A172 (cell line): ENCODE measurements at places on chromosomes 7 and 10.

GRCh38 chr7:155862123-155862892, 50.0 kb upstream of the SHH start:
- DNase-seq = no peak

- DNase-seq = no peak
These were observed 189.2 kb downstream of the PLPP4 start for GRCh38 chr10:120646159-120646732.

- DNase-seq = no peak
These were observed 16.3 kb upstream of the DKK1 start for GRCh38 chr10:52297747-52298146.

DNA sequence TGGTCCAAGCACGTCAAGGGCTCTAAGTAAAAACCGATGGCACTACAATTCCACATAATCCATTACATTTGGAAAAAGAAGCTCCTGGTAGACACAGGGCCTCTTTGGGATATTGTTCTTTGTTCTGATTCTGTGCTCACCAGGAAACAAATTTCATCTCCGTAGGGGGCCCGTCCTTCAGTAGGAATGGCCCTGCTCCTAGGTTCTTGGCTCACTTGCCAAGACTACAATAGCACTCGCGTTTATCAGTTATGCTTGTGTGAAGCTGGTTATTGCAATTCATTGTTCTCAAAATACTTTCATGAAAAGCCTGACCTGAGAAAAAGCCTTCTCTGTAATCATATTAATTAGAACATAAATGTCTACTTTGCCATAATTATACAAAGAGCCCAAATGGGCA, 10.3 kb upstream of the ZC3HAV1L start:
- DNase-seq = no peak

DNA sequence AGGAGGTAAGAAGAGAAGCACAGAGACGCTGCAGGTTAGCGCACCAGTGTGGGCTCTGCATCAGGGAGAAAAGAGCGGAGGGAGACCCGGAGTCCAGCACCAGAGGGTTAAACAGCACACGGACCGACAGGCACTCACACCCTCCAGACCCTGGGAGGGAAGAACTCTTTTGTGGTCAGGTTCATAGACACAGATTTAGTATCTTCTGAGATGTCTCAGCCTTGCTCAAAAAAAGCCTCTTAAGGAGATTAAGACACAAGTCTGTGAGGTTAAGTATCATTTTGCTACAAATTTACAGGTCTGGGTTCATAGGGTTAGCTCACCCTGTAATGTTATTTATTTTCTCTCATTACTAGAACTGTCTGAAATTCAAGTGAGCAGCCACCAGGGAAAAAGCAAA, 16.8 kb upstream of the NDST2 start:
- peak; percentile 31 for DNase-seq

GRCh38 chr7:372546-372931, 82.6 kb downstream of the FOXL3 start:
- no peak for DNase-seq

DNA sequence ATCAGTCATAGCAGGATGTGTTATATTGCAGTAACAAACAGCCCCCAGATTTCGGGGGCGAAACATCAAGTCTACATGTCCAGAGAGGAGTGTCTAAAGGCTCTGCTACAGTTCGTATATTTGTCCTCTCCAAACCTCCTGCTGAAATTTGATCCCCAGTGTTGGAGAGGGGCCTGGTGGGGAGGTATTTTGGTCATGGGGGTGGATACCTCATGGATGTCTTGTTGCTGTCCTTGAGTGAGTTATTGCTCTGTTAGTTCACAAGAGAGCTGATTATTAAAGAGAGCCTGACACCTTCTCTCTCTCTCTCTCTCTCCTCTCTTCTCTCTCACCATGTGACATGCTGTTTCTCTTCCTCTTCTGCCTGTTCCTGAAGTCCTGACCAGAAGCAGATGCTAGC, 343.7 kb downstream of the TCERG1L start:
- no peak for DNase-seq

DNA sequence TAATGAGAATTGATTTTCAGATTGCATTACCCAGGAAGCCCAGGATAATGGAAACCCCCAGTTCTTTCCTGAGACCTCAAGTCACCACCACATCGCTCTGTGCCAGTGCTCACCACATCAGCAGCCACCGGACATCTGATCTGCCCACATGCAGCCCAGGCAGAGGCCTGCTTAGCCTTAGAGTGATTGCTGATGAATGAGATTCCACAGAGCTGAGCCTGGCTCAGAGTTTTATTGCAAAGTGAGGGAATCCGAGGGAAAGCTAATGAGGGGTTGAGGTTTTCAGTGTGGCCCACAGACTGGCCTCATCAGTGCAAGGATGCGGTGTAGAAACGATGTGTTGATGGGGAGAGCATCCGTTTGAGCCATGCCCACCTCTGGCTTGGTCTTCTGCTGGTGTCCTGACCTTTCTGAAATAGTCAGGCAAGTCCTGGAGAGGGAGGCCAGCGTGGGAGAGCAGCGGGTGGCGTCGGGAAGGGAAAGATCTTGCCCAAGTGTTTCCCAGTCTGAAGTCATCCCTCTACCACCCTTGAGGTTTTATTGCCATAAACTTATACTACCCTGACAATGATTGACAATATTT, 120.3 kb downstream of the ITIH5 start:
- DNase-seq = no peak

GRCh38 chr10:7967035-7967434, 87.5 kb upstream of the GATA3 start:
- DNase-seq = no peak

GRCh38 chr10:11381511-11381910, 229.9 kb downstream of the USP6NL start:
- no peak for DNase-seq

DNA sequence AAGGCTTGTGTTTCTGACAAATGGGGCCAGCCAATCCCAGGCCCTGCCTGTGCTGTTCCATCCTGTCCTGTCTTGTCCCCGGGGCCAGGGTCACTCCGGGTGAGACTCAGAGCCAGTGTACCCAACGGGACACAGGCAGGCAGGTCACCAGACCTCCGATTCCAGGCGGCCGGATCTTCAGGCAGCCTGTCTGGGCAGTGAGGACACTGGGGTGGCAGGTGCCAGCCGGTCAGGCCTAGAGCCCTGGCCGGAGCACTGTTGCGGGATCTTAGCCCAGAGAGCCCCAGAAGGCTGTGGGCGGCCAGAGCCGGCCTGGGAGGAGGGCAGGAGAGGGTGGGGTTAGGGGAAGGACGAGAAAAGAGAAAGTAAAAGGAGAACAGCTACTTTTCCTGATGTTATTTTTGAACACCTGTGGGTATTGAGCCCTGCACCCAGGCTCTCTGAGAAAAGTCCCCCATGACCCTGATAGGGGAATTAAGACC, 134.3 kb upstream of the TNRC18 start:
- DNase-seq = peak; percentile 59

DNA sequence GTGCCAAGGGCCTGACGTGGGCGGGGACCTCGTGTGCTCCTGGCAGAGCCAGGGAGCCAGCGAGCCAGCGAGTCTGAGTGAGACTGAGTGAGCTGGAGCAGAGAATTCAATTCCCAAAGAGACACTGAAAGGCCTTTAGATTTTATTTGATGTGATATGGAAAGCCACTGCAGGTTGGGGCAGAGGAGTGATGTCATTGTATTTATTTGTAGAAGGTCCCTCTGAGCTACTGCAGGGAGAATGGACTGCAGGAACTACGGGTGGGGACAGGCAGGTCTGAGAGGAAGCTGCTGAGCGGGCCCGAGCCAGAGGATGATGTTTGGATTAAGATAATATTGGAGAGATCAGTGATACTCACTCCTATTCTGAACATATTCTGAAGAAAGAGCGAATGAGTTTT, 445.8 kb upstream of the ANKRD30A start:
- DNase-seq = no peak

GRCh38 chr7:80088705-80089104, 45.9 kb upstream of the GNAI1 start:
- DNase-seq = no peak

DNA sequence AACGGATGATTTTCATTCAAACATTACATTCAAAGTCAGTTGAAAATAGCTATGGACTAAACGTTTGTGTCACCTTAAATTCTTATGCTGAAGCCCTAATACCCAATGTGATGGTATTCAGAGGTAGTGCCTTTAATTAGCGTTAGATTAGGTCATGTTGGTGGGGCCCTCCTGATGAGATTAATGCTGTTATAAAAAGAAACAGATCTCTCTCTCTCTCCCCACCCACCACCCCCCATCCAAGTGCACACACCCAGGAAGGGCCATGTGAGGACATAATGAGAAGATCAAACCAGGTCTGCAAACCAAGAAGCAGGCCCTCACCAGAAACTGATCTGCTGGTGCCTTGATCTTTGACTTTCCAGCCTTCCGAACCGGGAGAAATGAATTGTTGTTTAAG, 44.2 kb downstream of the ZNF438 start:
- DNase-seq = no peak

DNA sequence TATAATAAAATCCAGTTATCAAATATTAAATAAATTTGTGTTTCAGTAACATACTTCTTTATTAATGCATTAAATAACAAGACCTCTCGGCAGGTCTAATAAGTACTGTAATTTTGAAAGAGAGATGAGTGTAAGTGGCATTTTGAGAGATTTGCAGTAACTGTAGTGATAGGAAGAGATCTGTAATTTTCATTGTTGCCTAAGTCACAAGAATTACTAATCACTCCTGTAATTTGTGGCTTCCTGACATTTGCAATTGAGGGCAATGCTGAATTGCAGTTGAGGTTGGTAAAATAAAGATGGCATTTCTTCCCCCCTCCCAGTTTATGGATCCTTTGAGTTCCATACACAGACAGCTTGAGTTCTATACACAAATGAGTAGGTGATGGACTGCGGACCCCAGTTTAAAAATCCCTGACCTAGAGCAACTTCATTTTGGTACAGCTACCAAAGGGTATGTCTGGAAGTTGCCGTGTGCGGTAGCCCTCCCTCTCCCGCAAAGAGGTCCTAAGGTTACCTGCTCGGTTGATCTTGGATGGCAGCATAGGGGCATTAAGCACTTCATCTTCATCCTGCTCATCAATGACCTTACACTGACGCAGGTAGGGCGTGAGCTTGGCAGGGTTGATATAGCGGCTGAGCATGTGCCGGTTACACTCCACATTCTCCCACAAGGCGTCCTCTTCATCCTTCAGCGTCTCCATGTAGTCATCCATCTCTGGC, 96.4 kb downstream of the CARD11 start:
- no peak for DNase-seq

GRCh38 chr7:157693521-157694375, 356.9 kb downstream of the DNAJB6 start:
- no peak for DNase-seq

- no peak for DNase-seq
These were observed 16.1 kb downstream of the CALU start for GRCh38 chr7:128755075-128755818.

DNA sequence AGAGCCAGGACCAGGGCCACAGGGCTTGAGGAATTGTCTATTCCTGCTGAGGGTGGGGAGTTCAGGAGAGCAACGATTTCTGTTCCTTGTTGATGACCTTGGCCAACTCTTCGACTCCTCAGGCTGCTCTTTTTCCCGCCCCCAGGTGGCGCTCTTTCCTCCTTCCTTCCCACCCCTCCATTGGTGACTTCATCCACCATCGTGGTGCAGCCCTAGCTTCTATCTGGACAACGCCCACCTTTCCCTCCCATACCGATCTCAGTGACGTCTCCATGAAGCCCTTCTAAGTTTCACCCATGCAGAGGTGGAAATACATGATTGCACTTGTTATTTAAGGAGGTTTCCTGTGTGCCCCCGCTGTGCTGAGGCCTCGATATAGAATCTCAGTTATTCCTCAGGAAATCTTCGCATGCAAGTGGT, 22.1 kb upstream of the CARD11 start:
- peak; percentile 55 for DNase-seq

DNA sequence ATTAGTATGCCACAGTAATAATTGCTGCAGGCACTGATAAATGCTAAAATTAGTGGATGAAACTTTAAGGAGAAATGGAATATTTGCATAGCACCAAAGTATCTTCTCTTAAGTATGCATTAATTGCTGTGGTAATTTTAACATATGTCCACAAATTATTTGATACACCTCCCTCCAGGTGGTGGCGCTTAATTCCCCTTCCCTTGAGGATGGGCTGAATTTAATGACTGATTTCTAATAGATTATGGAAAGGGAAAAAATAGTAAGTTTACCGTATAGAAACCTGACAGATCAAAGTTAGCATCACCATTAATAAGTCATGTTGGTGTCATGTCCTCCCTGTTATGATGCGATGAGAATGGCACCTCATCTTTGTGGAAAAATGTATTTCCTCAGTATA, 519.2 kb downstream of the TFEC start:
- no peak for DNase-seq

GRCh38 chr7:90660819-90661218, 64.7 kb downstream of the CDK14 start:
- no peak for DNase-seq

- no peak for DNase-seq
These were observed 7.5 kb downstream of the CEP41 start for GRCh38 chr7:130433301-130433700.

GRCh38 chr10:85641479-85642009, 725.1 kb downstream of the GRID1 start:
- DNase-seq = peak; percentile 64

DNA sequence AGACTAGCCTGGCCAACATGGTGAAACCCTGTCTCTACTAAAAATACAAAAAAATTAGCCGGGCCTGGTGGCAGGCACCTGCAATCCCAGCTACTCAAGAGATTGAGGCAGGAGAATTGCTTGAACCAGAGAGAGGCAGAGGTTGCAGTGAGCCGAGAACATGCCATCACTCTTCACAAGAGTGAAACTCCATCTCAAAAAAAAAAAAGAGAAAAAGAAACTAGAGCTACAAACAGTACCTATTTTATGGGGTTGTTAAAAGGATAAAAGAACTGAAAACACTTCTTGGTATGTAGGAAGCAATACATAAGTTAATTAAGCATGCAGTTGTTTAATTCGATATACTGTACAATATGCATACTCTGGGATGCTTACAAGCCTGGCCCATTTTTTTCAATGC, 216.9 kb downstream of the SORCS1 start:
- no peak for DNase-seq

- no peak for DNase-seq
These were observed 44.8 kb upstream of the KCNIP2 start for GRCh38 chr10:101888251-101888949.

DNA sequence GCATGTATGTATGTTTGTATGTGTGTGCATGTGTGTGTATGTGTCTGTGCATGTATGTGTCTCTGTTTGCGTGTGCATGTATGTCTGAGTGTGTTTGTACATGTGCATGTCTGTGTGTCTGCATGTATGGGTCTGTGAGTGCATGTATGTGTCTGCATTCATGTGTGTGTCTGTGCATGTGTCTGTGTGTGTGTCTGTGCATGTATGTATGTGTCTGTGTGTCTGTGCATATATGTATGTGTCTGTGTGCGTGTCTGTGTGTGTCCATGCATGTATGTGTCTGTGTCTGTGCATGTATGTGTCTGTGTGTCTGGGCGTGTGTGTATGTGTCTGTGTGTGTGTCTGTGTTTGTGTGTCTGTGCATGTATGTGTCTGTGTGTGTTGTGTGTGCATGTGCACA, 49.9 kb upstream of the DIP2C start:
- DNase-seq = no peak
